ENCODE measurements at places on chromosomes 7 and 10.

- no peak for DNase-seq
Observed at GRCh38 chr7:67663644-67664043, 667.0 kb downstream of the TYW1 start.

DNA sequence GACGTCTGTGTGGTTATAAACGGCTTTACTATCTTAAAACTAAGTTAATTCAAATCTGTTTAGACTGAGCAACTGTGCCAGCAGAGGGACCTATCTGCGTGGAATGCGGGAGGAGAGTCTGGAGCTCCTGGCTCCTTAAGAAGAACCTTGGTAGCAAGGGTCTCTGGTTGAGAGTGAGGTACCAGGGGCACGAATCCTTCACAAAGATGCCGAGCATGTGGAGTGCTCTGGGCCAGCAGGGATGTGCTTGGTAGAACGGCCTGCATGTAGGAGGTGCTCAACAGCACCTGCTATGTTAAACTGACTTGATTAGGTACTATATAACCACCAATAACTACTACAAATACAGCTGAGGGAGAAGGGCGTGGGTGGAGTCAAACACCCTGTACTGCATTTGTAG lies 102.6 kb downstream of the VIPR2 start:
- DNase-seq = no peak

DNA sequence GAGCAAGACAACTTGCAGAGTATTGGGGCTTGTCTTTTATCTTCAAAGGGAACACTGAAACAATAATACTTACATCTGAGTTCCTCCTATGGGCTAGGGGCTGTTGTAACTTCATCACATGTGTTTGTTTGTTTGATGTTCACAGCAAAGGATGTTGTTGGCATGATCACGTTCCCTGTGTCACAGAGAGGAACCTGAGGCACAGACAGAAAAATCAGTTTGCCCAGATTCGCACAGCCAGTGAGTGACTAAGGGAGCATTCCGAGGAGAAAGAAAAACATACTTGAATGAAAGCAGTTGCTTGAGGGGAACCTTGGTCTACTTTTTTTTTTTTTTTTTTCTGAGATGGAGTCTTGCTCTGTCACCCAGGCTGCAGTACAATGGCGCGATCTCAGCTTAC lies 87.2 kb upstream of the PFKP start:
- no peak for DNase-seq

DNA sequence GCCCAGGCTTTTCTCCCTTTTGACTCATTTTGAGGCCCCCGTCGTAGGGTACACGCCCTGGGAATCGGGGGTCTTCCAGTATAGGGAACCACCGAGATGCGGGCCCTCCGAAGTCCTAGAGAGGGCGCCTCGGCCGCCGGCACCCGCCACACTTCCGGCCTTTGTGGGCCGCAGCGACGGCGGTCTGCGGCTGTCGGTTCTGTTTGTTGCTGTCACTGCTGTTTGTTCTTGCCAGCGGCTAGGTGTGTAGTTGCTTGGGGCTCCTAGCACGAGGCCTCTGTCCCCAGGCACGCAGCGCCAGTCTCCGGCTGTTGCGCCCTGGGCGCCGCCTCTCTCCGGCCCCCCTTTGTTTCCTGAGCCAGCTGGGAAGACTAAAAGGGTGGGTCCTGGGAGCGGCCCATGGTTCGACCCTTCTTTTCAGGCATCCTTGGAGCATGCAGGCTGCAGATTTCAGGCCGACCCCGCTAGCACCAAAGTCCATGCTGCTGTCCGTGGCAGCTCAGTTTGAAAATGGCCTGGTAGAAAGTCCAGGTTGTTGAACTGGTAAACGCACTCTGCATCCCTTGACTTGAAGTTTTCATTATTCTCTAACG lies 17.8 kb upstream of the ZKSCAN1 start:
- DNase-seq = no peak

GRCh38 chr10:73997461-73997786 lies 492 bp upstream of the VCL start:
- DNase-seq = no peak

GRCh38 chr7:46750321-46750865 lies 829.3 kb upstream of the IGFBP3 start:
- no peak for DNase-seq

DNA sequence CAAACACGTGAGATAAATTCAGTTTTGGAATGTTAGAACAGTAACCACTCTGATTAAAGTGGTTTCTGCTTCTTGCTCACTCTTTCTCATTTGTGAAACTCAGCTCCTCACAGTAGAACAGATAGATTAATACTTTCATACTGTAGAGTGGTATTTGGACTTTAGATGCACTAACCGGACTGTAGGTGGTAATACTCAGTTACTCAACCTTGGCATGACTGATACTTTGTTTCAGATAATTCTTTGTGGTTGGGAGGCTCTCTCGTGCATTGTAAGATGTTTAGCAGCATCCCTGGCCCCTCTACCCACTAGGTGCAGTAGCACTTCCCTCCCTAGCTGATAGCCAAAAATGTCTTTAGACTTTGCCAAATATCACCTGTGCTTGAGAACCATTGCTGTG lies 37.6 kb downstream of the MCU start:
- DNase-seq = no peak

DNA sequence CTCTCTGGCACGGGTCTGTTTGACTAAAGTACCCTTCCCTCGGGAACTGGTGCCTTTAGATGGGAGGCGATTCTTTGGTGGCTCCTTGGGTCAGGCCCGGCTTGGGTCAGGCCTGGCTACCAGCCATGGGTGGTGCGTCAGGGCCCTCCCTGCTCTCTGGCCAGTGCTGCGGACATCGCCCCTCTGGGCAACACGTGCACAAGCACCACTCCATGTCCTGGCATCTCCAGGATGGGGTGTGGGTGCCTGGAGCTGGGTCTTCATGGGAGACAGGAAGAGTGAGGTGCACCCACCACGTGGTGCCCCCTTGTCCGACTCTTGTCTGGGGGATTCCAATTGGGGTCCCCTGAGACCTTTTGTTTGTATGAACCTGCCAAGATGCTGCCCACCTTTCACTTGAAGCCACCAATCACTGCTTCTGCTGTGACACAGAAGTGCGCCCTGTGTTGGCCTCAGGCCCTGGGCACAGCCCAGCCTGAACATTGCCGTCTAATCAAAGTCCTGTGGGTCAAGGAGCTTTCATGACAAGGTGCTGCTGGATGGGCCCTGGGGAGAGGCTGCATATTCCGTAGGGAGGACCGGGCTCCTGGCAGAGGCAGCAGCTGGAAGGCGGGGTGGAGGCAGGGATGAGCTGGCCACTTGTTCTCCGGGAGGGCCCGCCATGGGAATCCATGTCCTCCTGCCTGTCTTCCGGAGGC lies 11.1 kb upstream of the PWWP2B start:
- DNase-seq = no peak

DNA sequence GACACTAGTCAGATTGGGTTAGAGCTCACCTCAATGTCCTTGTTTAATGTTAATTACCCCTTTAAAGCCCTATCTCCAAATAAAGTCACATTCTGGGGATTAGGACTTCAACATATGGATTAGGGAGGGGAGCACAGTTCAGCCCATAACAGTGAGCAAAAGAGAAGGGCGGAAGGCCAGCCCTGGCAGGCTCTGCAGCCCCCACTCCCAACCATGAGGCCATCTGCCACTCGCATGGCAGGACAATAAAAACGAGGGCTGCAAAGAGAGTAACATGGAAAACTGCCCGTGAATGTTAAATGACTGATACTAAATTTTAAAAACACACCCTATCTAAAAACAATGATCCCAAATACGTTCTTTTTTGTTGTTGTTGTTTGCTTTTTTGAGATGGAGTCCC lies 38.7 kb downstream of the RGS10 start:
- DNase-seq = no peak

DNA sequence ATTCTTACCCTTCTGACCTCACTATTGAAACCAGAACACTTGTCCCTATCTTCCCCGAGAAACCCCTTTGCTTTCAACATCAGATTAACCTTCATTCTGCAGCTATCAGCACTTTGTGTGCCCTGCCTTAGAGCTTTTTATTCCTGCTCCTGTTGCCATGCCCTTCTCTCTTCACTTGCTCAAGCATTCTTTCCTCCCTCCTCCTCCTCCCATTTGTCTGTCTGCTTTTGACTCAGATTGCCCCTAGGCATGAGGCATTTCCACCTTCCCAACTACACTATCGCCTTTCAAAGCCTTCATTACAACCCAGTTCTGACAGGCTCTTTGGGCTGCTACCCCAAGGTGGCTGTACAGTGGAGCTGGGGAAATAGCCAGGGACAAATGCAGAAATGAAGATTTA lies 143.3 kb downstream of the SLC25A13 start:
- DNase-seq = no peak

DNA sequence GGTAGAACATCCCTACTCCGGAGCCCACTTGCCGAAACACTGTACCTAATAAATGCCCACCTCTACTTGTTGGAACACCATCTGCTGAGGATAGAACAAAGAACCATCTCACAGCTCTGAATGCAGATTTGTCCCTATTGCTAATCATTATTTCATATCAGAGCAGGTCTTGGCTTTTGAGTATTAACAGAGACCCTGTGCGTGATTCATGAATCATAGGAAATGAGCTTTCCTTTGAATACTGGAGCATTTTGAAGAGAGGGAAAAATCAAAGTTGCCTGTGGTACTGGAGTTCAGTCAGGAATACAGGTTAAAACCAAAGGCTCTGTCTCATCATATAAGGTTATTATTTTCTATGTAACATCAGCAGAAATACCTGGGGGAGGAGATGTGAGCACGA lies 1132.3 kb downstream of the XPNPEP1 start:
- DNase-seq = no peak

DNA sequence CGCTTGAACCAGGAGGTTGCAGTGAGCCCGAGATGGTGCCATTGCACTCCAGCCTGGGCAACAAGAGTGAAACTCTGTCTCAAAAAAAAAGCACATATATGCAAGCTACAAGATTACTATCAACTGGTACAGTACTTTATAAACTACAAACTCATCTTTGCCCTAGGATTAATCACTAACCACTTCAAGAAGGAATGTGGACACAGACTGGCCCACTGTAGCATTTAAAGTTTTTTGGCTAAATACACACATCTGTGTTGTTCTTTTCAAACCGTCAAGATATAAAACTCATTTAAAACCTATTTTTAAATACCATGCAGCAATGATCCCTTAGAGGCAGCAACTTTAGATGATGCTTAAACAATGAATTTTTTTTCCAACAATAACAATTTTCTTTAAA lies 205.4 kb downstream of the IMMP2L start:
- no peak for DNase-seq

DNA sequence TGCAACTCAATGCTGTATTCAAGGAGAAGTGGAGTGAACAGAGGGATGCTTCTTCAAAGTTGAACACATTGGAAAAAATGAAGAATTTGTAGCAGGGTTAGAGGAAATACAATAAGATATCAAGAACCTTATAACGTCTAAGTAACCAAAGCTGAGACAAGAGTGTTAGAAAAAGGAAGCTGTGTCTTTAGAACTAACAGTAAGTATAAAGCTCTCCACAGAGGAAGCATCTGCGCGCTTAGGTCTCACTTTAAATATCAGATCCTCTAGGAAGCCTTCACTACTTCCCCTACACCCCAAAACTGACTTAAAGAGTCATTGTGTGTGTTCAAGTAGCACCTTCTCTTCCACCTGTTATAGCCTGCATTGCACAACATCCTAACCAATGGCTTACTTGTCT lies 43.0 kb downstream of the CH25H start:
- DNase-seq = no peak

DNA sequence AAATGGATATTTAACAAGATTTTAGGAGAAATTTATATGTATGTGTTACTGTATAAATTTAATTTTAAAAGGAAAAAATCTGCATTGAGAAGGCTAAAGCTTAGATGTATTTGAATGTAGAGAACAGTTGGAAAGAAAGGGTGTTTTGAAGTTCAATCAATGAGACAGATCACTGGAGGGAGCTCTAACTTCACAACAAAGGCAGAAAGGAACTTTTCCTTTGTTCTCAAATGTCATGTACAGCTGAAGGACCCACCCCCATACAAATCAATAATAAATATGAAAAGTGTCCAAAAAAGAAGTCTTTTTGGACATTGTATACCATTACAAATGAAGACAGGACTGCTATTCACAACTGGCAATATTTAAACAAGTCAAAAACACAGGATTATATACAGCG lies 403.4 kb downstream of the DNAJB9 start:
- DNase-seq = no peak

GRCh38 chr7:92039900-92040299 lies 94.4 kb downstream of the CYP51A1 start:
- DNase-seq = no peak

DNA sequence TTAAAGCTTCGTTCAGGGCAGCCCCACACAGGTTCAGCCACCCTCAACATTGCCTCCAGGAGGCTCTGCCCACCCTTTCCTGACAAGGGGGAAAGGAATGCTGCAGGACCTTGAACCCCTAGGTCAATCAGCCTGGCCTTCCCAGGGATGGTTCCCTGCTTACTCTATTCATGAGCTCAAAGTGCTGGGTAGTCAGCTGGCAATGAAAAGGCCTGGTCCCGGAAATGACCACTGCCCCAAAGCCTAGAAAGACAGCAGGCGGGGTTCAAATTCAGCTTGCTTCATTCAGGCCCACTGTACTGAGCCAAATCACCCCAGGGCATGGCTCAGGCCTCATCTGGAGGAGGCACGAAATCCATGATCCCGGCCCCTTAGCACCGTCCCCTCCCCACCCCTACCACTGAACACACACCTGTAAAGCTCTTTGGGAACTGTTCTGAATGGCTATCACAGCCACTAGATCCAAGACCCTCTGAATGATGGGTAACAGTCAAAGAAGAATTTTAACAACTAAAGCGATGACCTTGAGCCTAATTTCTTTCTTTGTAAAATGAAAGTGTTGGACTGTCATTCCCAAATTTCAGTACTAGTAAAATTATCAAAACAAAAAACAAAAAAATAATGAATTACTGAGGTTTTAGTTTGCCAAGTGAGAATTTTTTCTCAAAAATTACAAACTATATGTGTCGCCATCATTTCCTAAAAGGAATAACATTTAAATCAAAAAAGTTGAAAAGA lies 1.0 kb downstream of the URGCP start:
- no peak for DNase-seq

GRCh38 chr7:33887266-33887975 lies 17.9 kb upstream of the BMPER start:
- DNase-seq = no peak
